ENCODE measurements at places on chromosomes 3 and 15. TPM values are rescaled to one million over a fixed set of nuclear protein-coding genes. Genes with fewer than 3 reads are reported as not detected.

The AQP9 gene
- not detected for total RNA-seq

DNA sequence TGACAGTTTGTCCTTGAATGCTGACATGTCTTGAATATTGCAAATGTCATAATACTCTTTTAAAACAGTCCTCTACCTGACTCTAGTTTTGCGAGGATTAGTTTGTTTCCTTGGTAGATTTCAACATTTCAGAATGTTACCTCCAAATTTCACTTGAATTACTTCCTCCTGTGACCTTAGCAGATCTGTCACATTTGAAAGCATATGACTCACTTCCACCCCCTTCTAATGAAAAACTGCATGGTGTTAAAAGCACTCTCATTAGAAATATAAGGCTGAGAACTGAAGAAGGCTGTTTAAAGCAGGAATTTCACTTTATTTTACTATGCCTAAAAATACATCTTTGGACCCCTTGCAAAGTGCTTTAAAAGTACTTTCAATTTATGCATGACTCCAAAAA lies 598.7 kb upstream of the TGFBR2 start:
- DNase-seq = no peak

- peak; percentile 80 for DNase-seq
These were observed 553 bp downstream of the TMEM43 start for GRCh38 chr3:14125193-14126016.

- peak; percentile 46 for DNase-seq
These were observed 46.2 kb downstream of the NRG4 start for GRCh38 chr15:75966073-75966472.

DNA sequence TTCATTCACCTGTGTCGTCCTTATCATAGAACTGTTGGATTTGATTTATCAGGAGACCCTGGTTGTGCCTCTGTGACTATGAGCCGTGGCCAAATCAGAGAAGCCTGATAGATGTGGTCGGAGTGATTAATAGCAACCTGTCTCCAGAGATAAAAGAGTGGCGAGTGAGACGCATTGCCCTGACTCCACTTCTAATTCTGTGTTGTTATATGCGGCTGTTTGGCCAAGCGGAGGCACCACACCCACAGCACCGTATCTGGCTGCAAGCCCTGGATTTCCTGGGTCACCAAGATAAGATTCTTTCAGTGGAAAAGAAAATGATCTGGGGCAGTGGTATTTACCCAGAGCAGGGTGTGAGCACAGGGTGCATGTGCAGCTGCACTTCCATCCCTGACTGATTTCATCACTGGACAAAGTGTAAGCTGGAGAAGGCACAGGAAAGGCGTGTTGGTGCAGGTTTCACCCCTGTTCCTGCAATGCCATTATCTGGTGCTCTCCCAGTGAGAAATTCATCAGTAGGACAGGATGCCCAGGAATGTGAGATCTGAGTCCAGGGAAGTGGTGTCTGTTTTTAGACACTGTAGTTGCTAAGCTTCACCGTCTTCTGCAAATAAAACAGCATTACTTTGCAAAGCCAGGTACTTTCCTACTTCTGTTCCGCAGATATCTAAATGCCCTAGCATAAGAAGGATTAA lies 84.6 kb downstream of the CD47 start:
- DNase-seq = no peak

DNA sequence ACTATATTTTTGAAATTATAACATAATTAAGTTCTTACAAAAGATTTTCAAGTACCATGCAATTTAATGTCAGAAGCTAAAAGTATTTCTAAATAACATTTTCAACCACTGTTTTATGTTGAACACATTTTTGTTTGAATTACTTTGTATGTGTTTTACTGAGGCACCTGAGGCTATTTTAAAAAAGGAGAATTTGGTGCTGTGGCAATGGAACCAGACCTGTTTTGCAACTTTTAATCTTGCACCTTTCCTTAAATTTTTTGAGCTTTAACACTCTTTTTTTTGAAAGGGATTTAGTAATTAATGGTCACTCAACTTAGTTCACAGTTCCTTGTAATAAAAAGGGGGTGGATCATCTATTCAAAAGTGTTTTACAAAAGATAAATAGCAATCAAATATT lies 561.6 kb downstream of the ZBBX start:
- DNase-seq = no peak

- peak; percentile 34 for DNase-seq
These were observed 46.3 kb downstream of the NANOGP8 start for GRCh38 chr15:35038626-35039451.

DNA sequence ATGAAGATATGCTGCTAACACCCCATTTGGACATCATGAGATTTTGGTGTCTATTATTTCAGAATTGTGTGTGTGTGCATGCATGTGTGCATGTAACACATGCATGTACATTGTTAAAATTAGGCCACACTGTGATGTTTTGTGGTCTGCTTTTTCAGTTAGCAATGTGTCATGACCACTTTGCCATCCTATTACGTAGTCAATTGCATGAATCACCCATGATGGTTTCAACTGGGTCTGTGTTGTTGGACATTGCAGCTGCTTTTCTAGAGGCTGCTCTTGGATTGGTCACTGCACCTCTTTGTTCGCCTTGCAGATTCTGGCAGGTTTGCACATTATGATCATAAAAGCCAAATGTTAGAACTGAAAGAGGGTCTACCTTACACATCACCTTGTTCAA lies 101.0 kb upstream of the THBS1 start:
- DNase-seq = no peak

- no peak for DNase-seq
These were observed 78.2 kb upstream of the SLC6A11 start for GRCh38 chr3:10737785-10738184.

DNA sequence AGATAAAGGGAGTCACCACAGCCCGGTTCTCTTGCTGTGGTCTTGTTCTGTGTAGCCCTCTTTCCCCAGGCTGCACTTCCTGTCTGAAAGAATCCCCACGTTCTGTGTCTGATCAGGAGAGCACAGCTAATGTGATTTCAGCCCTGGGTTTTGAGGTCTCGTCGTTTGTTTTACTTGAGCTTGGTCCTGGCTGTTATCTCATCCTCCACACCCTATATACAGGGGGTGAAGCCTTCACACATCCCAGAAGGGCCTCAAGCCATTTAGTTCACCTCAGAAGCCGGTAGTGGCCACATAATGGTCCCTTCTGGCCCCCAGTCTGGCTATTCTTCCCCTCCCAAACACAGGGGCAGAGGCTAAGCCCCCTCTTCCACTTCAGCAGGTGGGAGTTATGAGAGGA lies 115.6 kb downstream of the PDE8A start:
- DNase-seq = no peak

DNA sequence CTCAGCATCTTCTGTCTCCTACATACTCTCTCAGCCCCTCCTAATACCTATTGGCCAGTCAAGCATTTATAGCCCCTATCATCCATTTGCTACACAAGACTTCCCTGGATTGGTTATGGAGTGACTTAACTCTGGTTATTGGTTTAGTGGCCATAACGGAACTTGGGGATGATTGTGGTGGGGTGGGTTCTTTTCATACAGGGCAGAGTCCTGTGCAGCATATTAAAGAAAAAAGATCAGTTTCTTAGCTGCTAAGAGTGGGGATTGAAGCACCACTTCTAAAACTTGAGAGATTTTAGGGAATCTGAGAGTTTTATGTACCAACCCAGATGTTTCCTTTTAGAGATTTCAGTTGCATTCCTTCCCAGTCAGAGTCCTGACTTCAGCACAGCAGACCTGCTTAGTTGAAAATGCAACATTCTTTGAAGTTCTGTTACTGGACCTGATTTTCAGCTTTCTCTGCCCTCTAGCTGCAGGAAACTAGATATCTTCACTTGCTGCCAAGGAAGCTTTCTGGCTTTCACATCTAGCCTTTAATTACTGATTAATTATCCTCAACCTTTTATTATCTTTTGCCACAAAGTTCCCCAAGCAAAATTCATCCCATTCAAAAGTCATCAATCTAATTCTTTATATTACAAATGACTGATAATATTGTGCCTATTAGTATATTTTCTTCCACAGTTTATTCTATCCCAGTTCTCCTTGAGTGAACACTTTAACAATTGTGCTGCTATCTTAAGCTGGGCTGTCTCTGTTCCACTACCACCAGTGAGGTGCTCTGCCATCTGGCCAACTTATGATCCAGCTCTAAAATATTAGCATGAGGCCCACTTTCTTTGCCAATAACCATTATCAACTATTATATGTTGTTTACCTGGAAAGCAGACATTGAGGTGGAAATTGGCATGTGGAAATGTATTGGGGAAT lies 906.0 kb upstream of the ALCAM start:
- DNase-seq = peak; percentile 20

- DNase-seq = peak; percentile 45
These were observed 363.6 kb downstream of the NR2F2 start for GRCh38 chr15:96693990-96694517.

The GOLGA6D gene
- total RNA-seq = not detected

DNA sequence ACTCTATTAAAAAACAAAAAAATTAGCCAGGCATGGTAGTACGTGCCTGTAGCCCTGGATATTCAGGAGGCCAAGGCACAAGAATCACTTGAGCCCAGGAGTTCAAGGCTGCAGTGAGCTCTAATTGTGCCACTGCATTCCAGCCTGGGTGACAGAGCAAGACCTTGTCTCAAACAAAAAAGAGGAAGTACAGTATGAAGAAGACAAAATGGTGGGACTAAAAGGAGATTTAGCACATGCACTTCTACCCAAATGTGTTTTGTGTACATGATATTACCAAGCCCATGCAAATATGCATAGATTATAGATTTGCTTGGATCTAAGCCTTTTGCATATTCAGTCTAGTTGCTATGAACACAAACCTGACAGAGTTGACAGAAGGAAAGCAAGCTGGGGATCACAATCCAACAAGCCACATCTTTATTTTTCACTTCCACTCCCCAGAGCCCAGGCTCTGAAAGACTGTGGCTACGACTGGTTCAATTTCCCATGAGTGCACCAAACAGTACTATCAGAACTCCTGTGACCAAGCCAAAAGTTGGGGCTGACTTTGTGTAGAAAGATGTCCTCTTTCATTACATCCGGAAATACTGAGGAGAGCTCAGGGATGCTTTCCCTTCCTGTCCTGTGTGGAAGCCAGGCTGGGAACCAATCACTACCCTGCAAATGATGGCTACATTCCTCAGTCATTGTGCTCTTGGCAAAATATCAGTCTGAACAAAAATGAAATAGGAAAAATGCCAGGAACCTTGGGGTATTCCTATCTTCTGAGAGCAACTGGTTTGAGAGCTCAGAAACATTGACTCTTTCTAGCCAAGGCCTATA lies 49.4 kb downstream of the TGM4 start:
- DNase-seq = no peak

All from H4 (cell line).